ENCODE measurements at places on chromosomes 1 and 21.

- DNase-seq = no peak
These were observed 37.6 kb upstream of the DESI2 start for GRCh38 chr1:244615301-244615700.

GRCh38 chr1:156308078-156308477 is 9.0 kb upstream of the VHLL start:
- no peak for DNase-seq

GRCh38 chr1:79441238-79441637 is 434.7 kb upstream of the ADGRL4 start:
- DNase-seq = no peak

- DNase-seq = peak; percentile 58
These were observed 33.0 kb downstream of the LAMC2 start for GRCh38 chr1:183218971-183219615.

- DNase-seq = no peak
These were observed 47.6 kb downstream of the RAB3GAP2 start for GRCh38 chr1:220224611-220225124.

DNA sequence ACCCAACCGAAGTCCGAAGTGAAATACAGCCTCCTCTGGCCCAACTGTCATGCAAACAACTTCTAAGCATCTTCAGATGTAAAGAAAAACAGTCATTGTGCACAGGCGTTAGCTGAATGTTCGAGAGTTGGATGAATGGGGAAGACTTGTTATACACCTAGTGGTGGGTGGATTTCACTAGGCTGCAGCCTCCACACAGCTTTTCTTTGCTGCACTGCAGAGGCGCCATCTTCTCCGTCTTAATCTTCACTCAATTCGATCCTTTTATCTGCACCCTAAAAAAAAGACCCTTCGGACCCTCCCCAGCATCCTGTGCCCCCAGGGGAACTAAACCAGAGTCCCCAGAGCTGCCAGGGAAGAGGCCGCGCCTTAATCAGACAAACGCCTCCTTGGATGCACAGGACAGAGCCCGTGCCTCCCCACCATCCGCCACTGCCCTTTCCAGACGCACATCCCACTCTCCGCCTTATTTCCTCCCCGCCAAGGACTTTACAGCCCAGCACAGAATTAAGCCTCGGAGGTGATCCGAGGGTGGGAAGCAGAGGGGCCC is 1.4 kb downstream of the APP start:
- DNase-seq = peak; percentile 43
